ENCODE measurements at places on chromosomes 6 and 20.

GRCh38 chr6:85470023-85470410 is 20.1 kb downstream of the NT5E start:
- no peak for DNase-seq

DNA sequence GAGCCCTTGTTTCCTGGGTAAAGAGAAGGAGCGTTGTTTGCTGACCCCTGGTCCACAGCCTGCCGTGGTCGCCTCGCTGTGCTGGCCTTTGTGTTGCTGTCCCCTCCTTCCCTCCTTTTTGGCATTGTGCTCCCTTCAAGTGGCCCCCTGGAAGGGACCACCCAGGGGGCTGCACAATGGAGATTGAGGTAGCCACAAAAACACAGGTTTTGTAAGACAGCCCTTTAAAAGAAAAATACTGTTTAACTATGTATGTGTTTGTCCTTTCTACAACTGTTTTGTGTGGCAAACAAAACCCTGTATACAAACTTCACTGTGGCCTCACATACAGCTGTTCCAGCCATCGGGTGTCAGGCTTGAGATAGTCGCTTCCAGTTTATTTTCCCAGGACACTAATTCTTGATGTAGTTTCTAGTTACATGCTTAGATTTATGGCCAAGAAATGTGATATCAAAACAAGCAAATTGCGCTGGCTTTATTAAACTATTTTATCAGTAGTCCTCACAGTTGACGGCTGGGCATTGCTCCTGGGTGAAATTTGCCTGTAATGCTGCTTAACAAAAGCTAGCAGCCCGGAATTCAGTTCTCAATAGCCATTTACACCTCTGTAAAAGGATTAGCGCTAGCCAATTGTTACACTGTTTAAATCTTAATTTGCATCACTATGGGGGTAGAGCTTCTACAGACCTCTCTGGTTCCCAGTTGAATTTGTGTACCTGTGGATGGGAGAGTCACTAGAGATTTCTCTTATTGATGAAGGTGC is 64.1 kb downstream of the KIZ start:
- DNase-seq = no peak

- DNase-seq = no peak
Observed at GRCh38 chr6:42344756-42345155, 107.0 kb downstream of the TRERF1 start.

GRCh38 chr6:83313882-83314281 is 117.0 kb downstream of the ME1 start:
- DNase-seq = no peak

- DNase-seq = no peak
Observed at GRCh38 chr20:4229415-4229814, 214.1 kb upstream of the RNF24 start.

- no peak for DNase-seq
Observed at GRCh38 chr20:1277529-1278322, 11.6 kb downstream of the SNPH start.

DNA sequence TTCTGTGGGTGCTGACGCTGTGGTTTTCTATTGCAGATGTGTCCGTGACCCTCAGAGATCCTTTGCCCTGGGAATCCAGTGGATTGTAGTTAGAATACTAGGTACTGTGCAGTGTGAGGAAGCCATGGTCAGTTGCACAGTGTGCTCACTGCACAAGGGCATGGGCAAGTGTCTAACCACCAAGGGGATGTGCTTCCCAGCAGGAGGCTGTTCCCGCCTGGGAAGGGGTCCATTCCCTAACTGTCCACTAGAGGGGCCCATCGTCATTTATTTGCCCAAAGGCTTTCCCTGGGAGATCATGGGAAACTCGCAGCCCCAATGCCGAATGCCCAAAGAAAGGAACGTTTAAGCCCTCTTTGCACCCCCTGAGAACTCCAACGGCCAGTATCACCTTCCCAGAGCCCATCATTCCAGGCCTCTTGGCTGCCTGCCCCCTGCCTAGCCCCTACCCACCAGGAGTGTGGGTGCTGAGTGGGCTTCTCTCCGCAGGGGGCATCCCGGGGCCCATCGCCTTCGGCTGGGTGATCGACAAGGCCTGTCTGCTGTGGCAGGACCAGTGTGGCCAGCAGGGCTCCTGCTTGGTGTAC is 26.2 kb downstream of the SLCO4A1 start:
- DNase-seq = no peak

DNA sequence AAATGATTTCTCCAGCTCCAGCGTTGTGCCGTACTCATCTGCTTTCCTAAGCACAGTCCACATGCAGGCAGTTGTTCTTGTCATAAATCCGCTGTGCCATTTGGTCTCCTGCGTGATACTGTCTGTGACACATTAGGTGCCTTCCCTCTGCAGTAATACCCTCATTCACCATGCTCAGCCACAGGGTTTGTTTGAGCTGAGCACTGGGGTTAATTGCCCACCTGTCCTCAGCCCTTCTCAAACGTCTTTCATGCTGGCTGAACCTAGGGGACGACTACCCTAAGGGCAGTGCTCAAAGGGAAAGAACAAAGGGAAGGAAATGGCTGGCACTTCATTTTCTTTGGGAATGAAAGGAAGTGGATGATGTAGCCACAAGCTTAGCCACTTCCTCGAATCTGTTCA is 64.2 kb upstream of the MYLIP start:
- no peak for DNase-seq

DNA sequence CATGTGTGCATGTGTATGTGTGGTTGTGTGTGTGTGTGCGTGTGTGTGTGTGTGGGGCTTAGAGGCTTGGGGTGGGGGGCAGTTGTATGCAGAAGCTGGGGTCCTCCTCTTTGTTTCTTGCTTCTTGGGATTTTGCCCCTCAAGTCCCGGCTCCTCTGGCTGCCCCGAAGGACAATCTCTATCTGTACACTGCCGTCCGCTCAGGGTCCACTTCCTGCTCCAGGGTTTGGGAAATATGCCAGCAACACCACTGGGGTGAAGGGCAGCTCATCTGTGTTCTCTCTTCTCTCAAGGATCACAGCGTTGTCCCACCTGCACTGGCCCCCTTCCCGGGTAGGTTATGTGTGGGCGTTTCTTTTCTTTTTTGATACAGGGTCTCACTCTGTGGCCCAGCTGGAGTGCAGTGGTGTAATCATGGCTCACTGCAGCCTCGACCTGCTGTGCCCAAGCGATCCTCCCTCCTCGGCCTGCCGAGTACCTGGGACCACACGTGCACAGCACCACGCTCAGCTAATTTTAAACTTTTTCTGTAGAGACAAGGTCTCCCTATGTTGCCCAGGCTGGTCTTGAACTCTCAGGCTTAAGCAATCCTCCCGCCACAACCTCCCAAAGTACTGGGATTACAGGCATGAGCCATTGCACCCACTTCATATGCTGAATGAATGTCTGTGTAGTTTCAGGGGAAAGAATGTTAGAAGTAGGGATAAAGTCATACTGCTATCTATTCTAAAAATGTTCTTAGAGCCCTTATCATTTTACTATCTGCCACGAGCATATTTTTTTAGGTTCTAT is 25.7 kb downstream of the SLC2A4RG start:
- DNase-seq = no peak

DNA sequence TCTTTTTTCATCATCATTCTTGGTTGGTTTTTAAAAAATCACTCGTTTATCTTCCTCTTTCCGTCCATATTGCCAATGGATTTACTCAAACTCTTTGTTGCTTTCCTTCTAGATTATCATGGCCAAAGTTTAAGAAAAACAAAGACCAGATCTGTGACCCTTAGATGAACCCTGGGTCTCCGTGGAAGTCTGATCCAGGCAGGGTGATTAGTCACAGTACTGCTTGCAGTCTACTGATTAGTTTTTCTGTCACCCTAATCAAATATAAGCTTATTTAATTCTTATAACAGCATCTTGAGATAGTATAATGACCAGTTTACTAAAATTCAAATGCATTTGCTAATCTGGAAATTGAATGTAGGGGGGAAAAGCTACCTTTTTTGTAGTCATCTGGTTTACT is 6.0 kb upstream of the SMIM28 start:
- no peak for DNase-seq

DNA sequence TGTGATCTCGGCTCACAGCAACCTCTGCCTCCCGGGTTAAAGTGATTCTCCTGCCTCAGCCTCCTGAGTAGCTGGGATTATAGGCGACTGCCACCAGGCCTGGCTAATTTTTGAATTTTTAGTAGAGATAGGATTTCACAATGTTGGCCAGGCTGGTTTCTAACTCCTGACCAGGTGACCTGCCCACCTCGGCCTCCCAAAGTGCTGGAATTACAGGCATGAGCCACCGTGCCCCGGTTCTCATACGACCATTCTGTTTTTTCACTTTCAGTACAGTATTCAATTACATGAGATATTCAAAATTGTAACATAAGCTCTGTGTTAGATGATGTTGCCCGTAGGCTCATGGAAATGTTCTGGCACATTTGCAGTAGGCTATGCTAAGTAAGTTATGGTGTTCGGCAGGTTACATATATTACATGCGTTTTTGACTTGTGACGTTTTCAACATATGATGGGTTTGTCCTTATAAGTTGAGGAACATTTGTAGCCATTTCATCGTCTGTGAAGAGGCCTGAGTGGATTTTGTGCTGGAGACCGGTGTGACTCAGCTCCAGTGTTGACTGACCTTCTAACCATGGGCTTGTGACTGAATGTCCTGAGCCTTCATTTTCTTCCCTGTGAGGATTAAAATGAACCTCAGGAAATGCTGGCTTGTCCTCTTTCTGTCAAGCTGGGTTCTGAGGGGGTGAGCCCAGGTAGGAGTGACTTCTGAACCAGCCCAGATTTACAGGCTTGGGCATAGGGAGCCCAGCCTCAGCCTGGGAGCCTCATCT is 12.2 kb downstream of the PPARD start:
- no peak for DNase-seq

GRCh38 chr6:46281110-46281509 is 110.3 kb upstream of the ENPP5 start:
- no peak for DNase-seq

DNA sequence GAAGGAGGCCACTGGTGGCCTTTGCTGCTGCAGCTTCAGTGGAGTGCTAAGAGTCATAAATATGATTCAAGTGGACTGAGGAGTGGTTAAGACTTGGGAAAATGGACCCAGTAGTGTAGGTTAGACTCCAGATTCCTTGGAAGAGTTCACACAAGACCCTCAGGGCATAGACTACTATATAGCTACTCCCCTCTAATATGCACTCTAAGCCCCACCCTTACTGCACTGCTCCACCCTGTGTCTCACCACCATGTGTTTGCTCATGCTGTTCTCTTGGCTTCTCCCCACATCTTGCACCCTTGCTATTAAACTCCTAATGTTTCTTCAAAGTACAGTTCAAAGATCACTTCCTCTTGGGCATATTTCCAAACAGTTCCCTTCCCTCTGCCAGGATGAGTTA is 5.7 kb downstream of the KCNQ5 start:
- no peak for DNase-seq

- DNase-seq = no peak
Observed at GRCh38 chr20:58149437-58150091, 78.9 kb downstream of the ANKRD60 start.

DNA sequence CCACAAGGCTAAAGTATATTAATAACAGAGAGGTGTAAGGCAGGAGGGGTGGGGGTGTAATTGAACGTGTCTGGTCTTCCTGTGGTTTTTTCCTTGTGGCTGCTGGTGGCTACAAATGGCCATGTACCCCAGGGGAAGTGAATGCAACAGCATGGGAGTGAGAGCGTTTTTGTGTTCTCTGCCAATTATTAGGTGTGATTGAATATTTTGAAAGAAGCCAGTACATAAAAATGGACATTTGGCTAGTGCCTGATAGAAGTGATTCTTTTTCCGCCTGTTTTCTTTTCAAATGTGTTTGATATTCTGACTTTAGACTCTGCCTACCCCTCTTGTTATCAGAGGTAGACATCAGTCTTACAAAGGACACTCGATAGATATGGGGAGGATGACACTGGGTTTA is 141.3 kb downstream of the PRL start:
- no peak for DNase-seq

- DNase-seq = no peak
Observed at GRCh38 chr6:149150801-149151398, 166.6 kb upstream of the TAB2 start.

DNA sequence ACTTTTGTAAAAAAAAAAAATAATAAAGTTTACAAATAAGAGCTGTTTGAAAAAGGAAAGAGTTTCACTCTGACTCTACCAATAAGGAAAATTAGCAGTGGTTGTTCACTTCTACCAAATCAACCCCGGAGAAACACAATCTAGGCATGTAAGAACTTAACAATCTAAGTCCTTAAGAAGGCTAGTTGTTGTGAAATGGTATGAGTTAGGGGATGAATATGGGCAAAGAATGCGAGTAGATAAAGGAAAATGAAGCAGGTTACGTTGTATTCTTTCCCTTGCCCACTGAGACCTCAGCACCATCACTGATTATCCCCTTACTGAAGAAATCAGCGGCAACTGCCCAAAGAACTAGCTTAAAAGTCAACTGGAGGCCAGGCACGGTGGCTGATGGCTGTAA is 15.4 kb downstream of the MOCS1 start:
- no peak for DNase-seq

- no peak for DNase-seq
Observed at GRCh38 chr20:63441136-63442099, 31.0 kb downstream of the KCNQ2 start.

DNA sequence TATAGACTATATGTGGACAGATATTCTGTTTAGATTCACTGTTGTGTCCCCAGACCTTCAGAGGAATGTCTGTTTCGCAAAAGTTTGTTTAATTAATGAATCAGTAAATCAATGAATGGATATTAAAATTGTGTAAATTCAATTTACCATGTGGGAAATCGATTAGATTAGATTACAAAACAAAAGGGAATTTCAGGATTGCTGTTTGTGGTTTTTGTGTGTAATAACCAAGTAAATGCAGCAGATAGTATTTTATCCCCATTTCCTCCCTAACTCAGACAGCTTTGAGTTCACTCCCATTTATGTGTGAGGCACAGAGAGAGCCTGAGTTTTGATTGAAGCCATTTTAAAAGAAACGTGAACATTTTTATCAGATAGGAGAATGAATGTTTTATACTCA is 214.8 kb downstream of the ADGB start:
- DNase-seq = no peak

DNA sequence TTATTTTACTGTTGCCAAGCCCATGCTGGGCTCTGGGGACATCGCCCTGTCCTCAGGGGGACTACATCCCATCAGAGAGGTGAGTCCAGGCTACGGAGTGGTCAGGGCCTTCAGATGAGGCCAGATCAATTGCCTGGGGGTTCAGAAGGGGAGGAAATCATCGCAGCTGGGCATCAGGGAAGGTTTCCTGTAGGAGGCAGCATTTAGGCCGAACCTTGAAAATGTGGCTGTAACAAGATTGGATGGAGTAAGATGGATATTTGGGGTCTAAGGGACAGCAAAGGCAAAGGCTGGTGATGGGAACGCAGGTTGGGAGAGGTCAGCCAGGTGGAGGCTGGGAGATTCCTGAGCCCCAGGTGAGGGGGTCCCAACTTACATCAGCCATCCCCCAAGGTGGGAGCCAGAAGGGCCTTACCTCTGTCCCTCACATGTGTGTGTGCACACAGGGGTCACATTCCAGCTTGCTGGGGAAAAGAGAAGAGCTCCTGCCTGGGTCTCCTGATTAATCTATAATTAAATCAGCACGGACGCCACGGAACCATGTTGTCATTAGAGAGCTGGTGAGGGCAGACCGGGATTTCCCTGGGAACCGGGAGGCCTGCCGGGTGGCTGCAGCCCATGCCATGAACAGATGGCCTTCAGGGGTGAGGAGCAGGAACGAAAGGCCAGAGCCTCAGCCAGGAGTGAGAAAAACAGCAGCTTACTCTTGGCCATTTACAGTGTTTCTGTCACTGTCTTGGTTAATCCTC is 30.5 kb upstream of the DLGAP4 start:
- no peak for DNase-seq

- DNase-seq = no peak
Observed at GRCh38 chr6:109424946-109425345, 15.5 kb downstream of the PPIL6 start.

Measured in NCI-H1436 treated with DMSO at 0.1 percent for 48 hours (cell line).